ENCODE measurements at places on chromosomes 1 and 21.
A peak's percentile ranks its signal among the peaks of the same experiment; 100 is the strongest.

GRCh38 chr1:111346089-111346885 is 55.6 kb downstream of the CHIA start:
- peak; percentile 46 for DNase-seq

DNA sequence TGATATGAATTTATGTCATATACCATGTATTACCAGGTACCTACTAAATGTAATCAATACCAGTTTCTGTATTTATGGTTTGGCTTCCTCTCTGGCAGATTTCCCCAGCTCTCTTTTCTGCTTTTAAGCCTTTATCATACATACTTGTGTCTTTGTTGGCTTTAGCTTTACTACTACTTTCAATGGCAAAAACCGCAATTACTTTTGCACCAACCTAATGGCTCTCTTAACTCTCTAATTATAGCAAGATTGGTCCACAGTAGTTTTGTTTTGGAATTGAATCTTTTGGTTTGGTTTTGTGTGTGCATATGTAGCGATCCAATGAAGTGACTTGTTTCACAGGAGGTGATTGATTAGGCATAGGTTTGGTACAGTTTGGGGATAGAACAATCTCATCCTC is 93.6 kb downstream of the ATG4C start:
- DNase-seq = no peak

GRCh38 chr21:25717491-25718147 is 17.1 kb downstream of the ATP5PF start:
- peak; percentile 8 for DNase-seq

DNA sequence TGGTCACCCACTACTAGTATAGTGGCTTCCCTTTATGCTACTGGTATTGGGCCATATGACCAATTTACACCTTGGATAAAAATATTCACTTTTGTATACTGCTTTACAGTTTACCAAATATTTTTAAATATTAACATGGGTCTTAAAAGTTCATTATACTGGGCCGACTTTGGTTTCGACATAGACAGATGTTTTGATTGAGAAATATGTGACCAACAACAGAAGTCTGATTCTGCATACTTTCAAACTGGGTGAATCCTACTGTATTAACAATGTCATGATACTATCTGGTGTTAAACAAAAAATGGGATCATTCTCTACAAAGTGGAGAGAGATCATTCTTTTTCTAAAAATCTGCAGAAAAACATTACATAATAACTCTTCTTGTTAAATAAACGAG is 134.8 kb downstream of the AKT3 start:
- no peak for DNase-seq

DNA sequence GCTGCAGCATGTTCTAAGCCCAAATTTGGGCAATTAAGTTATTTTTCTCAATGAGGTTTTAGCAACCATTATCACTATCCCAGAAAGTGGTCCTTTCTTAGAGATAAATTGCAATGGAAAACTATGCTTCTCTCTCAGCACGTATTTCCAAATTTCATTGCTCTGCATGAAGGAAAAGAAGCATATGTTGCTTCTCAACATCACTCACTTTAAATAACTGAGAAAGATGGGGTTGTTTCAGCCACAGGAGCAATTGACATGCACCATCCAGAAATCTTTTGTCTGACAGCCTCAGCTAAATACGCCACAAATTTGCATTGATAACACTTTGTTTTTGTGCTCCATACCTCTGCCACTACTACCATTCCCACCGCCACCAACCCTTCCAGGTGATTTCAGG is 157.6 kb upstream of the PKN2 start:
- DNase-seq = no peak

DNA sequence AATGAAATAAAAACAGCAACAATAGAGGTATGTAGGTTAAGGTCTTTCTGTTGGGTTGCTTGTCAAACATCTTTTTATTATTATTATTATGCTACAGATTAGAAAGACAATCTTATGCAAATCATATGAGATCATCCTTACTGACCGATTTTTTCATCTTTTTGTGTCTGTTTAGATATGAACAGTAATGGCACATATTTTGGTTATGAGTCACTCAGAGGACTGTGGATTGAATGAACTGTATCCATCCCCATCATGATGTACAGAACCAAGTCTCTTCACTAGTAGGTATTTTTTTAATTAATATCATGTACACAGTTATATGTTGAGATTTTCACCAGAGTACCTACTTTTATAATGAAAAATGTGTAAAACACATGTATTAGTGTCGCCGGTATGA is 159.1 kb downstream of the CHRM3 start:
- no peak for DNase-seq
